ENCODE measurements at places on chromosomes 7 and 10.

GRCh38 chr10:33117816-33118215 lies 159.8 kb upstream of the ITGB1 start:
- no peak for DNase-seq

DNA sequence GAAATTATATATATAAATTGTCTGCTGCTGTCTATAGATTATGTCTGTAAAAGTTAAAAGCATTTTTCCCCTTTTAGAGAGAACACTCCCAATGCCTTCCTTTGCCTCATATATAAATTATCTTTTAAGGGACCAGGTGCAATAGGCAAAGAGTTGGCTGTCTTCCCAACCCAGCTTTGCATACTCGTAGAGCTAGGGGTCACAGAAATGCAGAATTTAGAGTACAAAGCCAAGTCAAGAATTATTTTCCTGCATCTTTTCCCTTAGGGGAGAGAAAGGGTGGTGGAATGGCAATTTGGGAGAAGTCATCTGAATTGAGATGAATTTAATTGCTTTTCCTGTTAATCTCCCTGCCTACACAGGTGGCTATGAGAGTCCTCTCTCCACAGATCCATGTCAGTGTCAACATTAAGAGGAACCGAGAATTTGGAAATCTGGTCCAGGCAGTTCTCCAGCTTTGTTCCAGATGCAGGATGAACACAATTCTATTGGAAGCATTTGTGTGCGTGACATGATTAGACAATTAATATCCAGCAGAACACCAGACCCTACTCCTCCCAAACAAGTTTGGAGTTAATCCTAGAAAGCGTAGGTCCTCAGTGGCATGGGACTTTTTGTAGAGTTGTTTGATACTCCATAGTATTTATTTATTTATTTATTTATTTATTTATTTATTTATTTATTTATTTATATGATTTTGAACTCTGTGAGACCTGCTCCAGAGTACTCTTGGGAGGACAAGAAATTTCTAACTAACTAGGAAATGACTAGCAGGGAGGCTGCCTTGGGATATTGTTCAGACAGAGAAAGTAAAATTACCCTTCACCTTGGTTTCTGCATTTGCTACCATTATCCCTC lies 80.3 kb upstream of the SKAP2 start:
- DNase-seq = no peak

- DNase-seq = no peak
Observed at GRCh38 chr7:28988091-28988490, 30.0 kb upstream of the TRIL start.

DNA sequence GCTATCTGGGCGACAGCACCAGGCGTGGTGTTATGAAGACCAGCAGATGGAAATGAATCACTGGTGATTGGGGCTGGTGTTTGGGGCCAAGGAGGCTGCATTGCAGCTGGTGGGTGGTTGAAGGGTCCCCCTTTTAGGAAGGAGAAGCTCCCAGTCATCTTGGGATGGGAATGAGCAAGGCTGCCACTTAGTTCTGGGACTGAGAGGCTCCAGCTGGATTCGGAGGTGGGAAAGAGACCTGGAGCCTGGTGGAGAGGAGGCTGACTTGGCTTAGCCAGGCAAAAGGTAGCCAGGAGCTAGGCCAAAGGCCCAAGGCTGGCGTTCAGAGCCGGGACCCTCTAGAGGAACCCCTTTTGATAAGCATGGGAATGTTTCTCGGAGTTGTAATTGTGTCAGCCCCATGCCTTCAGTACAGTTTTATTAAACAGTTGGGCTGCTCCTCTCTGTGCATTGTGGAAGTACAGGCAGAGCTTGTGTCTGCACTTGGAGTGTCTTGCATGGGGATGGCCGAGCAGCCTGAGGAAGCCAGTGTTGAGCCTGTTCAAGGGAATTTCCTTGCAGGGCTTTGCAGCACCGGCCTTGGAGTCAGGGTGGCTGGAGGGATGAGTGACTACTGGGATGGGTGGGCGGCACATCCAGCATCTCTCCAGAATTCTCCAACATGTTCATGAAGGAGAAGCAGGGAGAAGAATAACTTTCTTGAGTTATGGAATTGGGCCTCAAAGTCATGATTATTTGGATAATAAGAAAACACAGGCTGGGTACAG lies 234.9 kb downstream of the BAMBI start:
- no peak for DNase-seq

DNA sequence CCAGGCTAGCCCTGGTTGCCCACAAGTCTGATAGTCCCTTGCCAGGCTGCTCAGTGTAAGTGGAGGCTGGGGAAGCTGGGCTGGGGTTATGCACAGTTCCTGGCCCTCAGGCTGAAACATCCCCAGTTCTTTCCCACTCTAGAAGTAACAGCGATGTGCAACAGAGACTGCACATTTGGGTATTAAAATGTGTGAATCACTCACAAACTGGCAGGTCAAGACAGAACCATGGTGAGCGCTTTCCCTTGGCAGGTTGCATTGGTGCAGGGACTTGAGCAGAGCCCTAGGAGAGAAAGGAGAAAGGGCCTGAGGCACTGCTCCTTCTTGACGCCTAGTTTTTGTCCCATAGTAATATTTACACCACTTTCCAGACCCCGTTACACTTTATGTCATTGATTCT lies 56.1 kb upstream of the SLC35B4 start:
- DNase-seq = no peak

DNA sequence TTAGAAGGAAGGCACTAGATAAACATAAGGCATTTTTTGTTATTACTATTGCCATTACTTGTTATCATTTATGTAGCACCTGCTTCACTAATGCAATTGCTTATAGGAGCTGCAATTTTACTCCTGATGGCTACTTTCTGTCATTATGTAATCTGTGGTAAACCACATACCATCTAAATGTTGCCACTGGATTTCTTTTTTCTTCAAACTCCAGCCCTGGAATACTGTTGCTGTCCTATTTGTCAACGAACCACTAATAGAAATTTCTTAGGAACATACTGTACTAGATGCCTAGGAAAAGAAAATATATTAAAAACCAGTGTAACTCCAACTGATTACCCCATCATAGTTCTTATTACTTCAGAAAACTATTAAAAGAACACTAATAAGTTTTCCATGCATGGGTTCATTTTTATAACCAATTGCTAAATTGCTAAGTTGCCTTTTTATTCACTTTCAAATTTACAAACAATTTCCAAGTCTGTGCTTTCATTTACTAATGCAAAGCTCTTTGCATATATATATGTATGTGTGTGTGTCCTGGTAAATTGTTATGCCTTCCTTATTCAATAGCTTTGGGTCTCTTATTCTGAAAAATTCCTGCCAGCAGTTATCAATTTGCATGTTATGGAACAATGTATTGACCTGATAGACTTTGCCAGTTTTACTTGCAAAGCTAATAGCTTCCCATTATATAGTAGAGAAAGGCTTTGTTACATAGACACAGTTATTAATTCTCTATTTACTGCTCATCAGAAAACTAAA lies 287.4 kb downstream of the EXOC4 start:
- no peak for DNase-seq

DNA sequence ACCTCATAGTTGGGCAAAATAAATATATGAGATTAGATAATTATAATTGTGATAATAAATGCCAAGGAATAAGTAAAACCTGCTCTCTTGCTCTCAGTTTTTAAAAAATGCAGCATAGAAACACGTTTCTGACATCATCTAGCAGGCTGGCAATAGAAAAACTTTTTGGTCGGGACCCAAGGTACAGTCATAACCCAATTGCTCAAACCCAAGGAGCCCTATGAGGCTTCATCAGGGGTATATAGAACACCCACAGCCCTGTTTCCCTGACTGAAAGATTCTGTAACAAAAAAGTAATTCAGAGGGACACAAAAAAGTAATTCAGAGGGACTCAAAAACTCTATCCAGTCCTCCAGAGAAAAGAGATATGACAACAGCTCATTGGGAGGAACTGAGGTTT lies 3.8 kb downstream of the PDE1C start:
- no peak for DNase-seq

DNA sequence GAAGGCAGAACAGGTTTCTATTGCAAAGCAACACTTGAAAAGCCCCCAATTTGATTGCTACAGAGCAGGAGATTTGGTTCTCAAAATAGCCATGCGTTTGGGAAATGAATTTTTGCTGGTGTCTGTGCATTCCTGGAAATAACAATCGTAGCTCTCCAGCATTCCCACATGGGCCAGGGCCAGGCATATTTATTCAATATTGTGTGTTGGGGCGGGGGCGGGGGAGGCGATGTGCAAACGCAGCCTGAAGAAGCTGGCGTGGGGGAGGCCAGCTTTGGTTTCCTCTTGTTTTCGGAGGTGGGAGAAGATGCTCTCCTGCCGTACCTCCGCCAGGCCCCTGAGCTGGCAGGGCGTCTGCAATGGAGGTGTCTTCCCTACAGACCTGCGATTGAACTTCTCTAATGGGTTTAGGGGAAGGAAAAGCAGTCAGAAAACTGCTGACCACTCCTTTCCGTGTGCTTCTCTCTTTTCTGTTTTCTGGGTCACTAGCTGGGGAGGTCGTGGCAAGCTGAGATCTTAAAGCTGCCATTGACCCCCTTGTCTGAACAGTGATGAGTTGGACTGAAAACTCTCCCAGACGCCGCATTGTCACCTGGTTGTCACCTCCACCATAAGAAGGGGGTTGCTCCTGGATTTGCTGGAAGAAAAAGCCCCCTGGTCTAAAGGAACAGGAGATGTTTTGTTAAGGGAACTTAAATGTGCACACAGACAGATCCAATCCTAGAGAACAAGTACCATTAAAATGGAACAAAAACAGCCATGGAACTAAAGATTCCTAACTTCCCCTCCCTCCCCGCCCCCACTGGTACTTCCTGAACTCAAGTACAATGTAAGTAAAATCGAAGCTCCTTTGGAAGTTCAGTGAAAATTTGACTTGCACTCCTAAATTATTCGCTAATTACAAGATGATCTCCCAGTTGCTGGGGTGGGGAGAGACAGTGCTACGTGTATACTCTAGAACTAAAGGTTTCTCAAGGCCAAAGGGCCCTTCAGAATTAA lies 56.4 kb upstream of the HABP2 start:
- DNase-seq = no peak

DNA sequence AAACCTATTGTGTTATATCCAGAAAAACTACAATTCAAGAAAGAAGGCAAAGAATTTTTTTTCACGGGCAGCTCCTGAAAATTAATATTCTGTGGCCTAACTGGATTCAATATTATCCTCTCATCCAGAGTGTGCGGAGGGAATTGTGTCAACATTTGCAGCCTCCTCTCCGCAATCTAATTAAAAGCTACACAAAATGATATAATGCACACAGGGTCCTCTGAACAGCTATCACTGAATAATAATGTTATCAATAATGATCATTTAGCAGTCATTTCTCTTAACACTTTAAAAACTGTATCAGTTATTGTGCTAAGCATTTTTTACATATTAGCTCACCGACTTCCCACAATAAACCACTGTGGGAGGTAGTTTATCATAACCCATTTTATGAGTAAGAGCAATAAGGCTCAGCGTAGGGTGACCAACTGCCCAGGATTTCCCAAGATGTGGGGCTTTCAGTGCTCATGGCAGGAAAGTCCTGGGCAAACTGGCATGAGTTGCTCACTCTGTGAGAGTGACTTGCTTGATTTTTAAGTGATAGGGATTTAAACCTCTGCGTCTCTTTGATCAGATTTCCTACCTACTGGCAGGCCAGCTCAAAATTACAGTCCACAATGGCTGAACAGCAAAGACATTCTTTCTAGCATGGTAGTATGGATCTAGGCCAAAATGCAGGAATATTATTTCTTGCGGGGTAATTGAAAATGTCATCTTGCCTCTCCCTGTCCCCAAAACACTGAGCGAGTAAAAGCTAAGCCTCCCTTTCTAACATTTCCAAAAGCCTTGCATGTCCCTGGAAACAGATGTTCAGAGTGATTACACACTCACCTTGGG lies 65.7 kb downstream of the AOAH start:
- no peak for DNase-seq

DNA sequence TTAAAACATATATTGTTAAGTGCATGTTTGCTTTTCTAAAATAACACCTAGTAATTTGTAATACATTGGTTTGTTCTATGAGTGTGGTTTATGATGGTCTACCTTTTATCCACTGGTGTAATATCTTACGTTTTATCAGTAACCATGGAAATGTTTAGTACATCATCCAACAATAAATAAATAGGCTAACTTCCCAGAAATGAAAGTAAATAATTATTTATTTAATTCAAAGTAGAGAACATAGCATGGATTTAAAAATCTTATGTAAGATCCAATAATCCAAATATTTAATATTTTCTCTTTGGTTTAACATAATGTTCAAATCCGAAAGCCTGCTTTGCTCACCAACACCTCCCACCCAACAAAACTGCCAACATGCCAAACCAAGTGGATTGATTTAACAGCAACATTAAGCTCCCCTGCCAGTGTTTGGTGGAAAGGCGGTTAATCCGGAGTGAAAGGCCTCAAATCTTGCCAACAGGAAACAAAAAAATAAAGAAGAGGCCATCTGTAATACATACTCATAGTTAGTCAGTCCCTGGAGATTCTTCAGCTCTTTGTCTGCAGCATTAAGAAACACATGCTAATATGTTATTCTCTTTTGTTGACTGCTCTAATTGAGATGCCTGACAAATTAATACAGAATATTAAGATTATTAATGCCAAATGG lies 897.8 kb downstream of the CNTNAP2 start:
- no peak for DNase-seq

DNA sequence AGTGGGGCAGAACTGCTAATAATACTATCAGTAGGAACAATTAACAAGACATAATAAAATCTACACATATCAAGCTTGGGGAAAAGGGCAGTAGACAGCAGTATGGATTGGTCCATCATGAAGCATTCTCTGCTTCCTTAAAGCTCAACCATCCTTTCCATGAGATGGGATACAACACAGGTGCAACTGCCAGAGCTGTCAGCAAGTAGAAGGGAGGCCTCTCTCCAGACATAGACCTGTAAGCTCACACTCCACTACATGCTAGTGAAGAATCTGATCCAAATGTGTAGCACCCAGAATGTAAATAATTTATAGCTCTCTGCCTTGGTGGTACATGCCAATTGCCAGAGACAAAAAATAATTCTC lies 41.5 kb upstream of the ANAPC16 start:
- DNase-seq = no peak

GRCh38 chr7:105013221-105013815 lies 687 bp upstream of the KMT2E start:
- DNase-seq = peak; percentile 92
